ENCODE measurements at places on chromosomes 1 and 21.

- DNase-seq: no peak
Observed at GRCh38 chr1:46004492-46004891, 127.9 kb downstream of the PIK3R3 start.

DNA sequence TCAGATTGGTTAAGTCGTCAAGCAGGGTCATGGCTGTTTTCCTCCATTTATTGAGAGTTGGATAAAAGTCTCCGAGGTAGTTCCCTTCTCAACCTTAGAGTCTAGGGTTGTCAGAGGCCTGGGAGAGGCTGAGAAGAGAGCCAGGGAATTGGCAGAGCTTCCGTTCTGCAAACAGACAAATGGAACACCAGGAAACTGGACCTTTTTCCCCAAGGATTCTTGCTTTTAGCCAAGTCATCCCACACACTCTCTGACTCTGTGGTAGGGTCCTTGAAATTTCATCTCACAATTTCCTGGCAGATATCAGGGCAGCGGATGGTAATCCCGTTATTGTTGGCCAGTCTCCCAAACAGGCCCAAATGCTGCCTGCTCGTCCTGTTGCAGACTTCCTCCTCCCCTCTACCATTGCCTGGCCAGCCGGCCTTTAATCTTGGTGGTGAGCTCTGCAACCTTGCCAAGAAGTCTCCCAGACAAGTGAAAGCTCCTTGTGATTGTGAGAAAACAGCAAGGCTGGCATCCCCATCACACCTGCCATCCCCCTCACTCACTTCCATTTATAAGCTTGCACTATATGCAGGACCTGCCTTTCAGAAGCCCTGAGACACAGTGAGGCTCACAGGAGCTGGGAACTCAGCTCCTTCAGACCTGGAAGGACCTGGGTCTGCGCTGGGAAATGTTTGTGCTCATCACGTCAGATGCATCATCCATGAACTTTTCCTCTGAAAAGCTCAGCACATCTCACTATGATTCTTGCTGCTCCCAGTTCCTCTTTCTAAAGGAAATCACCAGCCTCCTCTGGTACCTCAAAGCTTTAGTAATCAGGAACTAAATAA is 13.7 kb upstream of the SRP9 start:
- DNase-seq: peak; percentile 72

DNA sequence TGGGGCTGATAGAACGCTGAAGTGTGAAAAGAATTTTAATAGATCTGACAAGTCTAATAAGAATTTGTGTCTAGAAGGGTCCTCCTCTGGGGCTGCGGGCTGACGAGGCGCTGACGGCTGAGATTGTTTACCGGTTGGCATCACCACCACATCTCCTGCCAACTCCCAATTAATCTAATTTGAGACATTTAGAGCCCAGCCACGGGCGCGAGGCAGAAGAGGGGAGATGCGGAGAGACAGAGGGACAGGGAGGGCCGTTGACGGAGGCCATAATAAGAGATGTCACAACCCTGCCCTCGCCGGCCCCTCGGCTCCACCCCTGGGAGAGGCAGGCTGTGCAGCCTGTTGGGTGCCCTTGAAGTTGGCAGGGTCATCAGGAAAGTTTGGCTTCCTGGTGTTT is 109.3 kb downstream of the PAX7 start:
- no peak for DNase-seq

GRCh38 chr1:158248118-158248517 is 6.1 kb upstream of the CD1A start:
- DNase-seq: peak; percentile 87

DNA sequence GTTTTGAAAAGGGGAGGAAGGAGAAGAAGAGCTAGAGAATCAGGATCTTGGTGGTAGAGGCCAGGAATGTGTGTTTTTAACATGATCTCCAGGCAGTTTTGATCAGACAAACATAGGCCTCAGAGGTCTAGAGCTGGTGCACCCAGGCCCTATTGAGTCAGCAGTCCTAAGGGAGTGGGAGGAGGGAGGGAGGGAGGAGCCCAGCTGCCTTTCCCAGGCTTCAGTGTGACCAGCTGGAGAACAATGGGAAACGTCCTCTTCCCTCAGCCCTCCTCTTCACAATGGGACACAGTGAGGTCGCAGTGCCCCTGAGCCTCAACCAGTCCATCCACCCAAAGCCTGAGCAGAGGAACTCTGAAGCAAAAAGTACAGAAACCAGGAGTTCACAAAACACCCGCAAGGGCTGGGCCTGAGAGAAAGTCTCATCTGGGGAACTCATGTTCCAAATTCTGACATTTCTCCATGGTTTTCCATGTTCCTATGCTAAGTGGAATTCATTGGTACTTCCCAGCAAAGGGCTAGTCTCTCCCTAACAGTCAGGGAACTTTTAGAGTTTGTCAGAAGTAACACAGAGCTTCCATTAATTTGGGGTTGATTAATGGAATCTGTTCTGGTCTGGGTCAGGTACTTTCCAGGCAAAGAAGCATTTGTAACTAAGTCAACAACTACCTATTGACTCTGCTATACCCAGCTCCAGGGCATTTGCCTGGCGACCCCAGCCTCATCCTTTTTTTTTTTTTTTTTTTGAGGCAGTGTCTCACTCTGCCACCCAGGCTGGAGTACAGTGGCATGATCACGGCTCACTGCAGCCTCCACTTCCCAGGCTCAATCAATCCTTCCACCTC is 37.5 kb downstream of the ELAPOR1 start:
- no peak for DNase-seq

GRCh38 chr1:17244821-17245740 is 3.8 kb upstream of the PADI3 start:
- DNase-seq: no peak

GRCh38 chr1:54352755-54353154 is 53.4 kb downstream of the SSBP3 start:
- no peak for DNase-seq

GRCh38 chr1:84961316-84961715 is 35.6 kb downstream of the MCOLN2 start:
- peak; percentile 25 for DNase-seq

DNA sequence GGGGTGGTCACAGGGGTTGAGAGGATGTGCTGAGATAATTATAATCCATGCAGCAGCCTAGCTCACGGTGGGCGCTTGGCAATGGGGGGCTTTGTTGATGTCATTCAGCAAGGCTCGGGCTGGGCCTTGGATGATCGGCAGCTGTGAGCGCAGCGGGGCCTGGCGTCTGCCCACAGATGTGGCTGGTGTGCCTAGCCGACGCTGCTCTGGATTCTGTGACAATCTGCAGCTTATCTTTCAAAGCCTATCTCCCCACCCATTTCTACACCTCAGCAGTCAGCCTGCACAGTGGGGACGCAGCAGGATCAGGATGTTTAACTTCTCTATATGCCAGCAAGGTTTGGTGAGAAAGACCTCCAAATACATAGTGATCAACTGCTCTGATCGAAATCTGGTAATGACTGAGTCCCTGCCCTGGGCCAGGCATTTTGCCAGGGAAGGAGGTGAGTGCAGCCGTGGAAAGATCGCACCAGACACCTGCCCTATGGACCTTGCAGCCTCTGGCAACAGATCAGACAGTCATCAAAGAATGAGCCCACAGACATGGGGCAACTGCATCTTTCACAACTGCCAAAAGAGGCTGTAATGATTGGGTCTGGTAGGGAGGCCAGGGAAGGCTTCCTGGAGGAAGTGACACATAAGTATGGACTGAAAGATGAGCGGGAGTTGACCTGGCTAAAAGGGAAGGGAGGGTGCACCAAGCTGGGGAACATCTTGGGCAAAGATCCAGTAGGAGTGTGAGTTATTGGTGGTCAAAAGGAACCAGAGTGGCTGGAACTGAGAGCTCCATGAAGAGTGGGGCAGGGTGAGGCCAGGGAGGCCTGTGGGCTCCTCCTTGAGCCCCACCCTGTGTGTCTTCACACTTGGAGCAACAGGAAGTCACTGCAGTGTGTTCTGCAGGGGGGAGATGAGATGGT is 35.3 kb downstream of the EPHB2 start:
- peak; percentile 81 for DNase-seq

DNA sequence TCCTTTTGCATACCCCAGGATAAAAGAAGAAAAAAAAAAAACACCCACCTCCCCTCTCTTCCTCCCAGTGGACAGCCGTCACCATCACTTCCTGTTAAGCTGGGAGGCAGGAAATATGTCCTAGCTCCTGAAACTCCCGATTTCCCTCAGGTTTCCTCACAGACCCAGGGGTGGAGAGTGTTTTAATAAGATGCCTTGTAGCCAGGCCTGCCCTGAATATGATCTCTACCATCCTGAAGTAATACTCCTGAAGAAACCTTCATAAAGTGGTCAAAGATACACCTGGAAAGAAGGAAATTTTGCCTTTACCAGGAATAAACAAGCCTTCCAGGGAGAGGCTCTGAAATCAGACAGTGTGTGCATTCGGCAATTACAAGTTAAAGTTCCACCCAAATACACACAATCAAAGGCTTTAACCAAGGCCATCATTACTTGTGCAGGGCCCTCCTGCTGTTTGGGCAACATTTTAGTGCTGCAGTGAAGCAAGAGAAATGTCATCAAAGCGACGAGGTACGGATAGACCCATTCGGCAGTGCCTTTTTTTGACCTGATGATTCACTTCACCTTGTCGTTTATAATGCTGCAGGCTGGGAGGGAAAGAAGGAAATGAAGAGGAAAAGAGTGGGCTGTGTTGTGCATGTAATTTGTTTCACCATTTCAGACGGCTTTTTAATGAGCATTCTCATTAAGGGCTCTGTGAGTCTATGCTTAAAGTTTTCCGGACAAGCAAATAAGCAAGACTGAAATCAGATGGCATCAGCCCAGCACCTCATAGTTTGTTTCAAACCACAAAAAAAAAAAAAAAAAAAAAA is 41.0 kb upstream of the RASAL2 start:
- no peak for DNase-seq

DNA sequence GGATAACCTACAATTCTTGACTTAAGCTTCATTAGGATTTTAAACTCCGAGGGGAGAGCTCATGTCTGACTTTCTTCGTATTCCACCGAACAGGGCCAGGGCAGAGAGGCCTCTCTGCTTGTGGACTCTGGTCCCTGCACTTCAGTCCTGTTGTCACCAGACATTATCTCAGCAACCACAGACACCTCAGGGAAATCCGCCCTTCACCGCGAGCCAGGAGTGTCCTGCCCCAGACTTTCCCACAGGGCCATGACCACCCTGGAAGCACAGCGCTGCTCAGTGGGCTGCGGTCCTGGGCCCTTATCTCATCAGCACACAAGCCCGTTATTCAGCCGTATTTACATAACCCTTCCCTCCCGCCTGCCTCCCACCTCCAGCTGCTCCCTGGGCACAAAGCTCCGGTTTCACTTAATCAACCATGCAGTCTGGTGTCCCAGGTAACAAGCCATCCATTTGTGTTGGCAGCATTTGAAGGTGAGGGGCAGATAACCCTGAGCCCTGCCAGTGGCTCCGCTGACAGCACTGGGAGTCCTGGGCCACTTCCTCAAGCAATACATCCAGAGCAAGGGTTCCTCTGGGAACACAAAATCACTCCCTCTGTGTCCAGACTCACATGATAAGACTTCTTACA is 122.8 kb upstream of the RAB4A start:
- no peak for DNase-seq

GRCh38 chr1:156106624-156107488 is 7.7 kb upstream of the LMNA start:
- DNase-seq: peak; percentile 60

DNA sequence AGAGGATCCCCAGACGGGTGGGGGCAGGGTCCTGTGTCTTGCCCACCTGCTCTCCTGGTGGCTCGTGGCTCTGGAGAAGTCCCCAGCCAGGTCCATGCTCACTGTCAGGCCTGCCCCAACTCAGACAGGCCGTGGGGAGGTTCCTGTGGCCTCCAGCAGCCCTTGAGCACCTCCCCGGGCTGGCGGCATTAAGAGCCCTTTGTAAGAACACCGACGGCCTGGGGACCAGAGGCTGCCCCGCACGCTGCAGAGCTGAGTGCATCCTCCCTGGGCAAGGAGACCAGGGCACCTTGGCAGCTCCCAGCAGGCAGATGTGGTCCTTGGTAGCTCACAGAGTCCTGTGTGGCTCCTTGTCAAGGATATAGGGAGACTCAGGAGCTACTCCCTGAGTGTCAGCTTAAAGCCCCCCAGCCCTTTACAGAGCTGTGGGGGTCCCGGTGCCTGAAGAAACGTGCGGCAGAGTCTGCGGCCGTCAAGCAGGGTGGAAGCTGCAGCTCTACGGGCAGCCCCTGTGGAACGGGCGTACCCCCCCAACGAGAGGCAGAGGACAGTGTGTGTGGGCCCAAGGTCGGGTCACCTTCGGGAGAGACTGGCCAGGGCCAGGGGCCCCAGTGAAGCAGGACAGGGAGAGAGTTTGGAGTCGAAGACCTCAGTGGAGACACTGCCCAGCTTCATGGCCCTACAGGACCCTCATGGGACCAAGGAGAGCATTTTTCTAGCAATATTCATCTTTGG is 118.6 kb downstream of the PRDM16 start:
- DNase-seq: no peak

GRCh38 chr1:53860967-53861411 is 22.9 kb upstream of the NDC1 start:
- DNase-seq: peak; percentile 63

DNA sequence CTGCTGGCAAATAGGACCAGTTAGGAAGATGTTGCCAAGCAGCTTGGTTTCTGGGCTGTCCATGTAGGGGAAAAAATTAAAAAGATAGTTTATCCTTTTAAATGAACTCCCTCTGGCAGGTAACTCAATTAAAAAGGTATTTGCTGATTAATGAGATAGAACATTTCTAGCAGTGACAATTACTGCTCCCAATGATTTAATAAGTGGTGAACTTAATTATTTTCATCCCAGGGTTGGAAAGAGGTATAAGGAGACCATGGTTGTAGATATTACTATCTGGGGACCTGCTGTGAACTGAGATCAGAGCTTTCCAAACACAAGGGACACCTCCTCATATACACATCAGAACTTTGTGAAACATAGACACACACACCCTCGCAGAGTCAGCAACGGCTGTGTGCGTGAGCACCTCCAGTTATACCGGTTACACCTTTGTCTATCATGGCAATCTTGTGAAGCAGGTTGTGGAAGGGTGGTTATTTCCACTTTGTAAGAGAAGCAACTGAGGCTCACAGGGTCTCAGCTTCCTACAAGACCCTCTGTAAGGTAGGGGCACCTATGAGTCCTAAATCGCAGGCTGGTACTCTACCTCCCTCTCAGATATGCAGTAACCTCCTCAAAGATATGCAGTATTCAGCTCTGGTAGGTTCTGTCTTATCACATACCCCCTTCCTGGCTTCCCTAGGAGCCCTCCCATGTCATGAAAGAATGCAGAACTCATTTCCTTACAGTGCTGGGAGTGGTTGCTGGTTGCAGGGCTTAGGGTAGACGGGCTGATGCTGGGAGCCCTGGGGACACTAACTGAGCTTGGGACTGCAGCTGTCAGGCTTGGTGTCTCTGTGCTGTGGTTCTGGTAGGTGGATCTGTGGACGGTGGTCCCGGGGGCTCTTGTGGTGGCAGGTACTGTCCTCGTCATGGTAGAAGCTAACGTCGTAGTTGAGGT is 18.5 kb upstream of the MAGOH start:
- DNase-seq: no peak

DNA sequence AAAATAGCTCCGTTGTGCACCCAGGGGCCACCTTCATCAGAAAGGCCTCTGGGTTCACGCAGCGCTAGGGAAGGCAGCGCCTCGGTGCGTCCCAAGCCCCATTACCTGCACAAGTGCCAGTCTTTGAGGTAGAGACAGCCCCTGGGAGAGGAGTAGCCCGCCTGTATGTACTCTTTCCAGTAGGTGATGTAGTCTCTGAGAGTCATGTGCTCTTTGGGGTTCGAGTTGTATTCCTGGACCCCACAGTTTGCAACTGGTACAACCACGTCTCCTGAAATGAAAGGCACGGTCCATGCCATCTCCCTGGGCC is 601 bp downstream of the JMJD4 start:
- DNase-seq: no peak

GRCh38 chr1:198165927-198166647 is 9.3 kb downstream of the NEK7 start:
- DNase-seq: no peak

- DNase-seq: no peak
Observed at GRCh38 chr1:110674337-110675059, at the start of gene KCNA3. Gene KCNA3, minus strand, starts transcription at chr1:110674940. Its CDS starts 131 bp downstream, at chr1:110674809.

GRCh38 chr1:229856009-229856650 is 210.9 kb upstream of the GALNT2 start:
- peak; percentile 53 for DNase-seq
